ENCODE measurements at places on chromosomes 2 and 18.

DNA sequence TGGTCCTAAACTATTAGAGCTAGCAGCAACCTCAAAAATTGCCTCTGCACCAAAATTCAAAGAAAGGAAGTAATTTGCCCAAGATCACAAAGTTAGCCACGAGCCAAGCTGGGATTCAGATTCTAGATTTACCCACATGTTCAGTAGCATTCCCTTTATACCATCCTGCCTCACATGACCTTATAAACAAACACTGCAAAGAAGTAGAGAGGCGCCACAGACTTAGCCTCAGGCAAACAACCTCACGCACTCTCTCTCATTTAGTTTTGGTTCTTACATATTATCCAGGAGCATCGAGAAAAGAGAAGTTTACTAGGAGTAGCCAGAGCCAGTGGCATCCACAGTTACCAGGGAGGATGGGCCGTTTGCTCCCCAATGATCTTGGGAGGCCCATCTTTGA lies 226.6 kb downstream of the OSR1 start:
- no peak for DNase-seq

- DNase-seq, result no peak
These were observed 67.4 kb downstream of the MOGAT1 start for GRCh38 chr2:222738809-222739208.

- DNase-seq, result no peak
These were observed 44.6 kb upstream of the UNC80 start for GRCh38 chr2:209727077-209727476.

- DNase-seq, result no peak
These were observed 155.4 kb upstream of the ACAA2 start for GRCh38 chr18:49968644-49969309.

GRCh38 chr2:197950724-197951123 lies 146.3 kb downstream of the PLCL1 start:
- peak; percentile 30 for DNase-seq

- DNase-seq, result no peak
These were observed 26.5 kb upstream of the PXDN start for GRCh38 chr2:1770566-1771380.

GRCh38 chr2:152046940-152047339 lies 51.9 kb downstream of the CACNB4 start:
- no peak for DNase-seq

DNA sequence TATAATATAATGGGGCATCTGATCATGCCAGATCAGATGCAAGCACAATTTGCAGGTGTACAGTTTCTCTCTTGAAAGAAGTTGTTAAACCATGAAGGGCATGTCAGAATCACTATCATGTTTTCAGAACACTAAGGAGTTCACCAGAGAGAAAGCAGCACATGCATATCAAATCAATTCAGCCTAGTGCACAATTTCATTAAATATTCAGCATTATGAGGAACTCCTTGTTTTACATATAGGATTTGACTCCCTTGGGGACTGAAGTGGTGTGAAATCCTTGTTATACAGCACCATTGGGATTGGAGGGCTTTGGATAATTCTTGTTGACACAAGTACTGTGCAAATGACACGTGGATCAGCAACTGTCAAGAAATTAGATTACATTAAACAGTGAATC lies 562.1 kb upstream of the KLHL29 start:
- DNase-seq, result no peak

- peak; percentile 14 for DNase-seq
These were observed 2.7 kb downstream of the YPEL5 start for GRCh38 chr2:30149513-30149912.

GRCh38 chr18:51279367-51279984 lies 82.0 kb upstream of the MEX3C start:
- DNase-seq, result no peak

GRCh38 chr2:197838036-197838435 lies 33.6 kb downstream of the PLCL1 start:
- DNase-seq, result peak; percentile 60

- DNase-seq, result no peak
These were observed 210.3 kb downstream of the CDH20 start for GRCh38 chr18:61543518-61543917.
